ENCODE measurements at places on chromosomes 12 and 14.

DNA sequence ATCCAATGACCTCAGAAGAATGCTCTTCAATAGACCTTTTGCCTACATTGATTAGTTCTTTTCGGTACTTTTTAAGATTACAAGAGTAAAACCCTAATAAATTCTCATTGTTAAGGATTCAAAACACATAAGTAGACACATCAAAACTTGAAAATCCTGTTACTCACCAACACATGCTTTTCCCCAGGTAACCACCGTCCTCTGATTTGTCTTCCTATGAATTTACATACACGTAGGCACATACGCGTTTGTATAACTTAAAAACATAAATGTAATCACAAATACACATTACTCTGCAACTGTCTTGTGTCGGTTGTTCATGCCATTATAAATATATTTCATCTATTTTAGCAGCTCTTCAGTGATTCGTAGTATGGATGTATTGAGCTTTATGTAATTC is 910 bp upstream of the WASHC4 start:
- no peak for DNase-seq

DNA sequence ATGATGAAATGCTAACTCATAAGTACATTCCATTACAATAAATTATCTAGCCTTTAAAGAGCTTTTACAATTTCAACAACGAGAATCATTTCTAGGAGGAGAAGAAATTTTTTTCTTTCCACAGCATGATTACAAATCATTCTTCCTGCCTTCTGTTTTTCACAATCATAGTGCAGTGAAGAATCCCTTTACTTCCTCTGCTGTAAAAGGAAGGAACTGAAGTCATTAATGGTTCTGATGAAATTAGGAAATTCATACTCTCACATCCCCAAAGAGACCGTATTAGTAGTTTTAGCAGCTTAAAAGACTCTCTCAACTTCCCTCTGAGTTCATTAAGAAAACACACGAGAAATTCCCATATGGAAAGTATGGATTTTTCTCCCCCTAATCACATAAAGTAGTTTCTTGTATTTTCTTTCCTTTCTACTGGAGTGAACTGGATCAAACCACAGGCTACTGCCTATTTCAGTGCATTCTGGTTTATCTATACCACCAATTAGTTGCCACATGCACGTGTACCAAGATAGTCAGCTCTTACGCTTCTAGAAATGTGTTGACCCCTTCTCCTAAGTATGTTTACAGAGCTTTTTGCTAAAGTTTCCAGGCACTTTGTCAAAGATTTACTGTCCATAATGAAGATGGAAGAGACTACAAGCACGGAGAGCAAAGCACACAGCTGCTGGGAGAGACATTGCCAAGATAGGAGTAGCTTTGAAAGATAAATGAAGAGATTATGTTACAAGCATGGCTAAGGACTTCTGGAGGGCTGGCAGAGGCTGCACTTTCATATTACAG is 58.9 kb upstream of the KITLG start:
- peak; percentile 32 for DNase-seq

GRCh38 chr12:130922511-130922953 is 31.2 kb upstream of the ADGRD1 start:
- DNase-seq = no peak

GRCh38 chr14:37472906-37473305 is 122.1 kb downstream of the FOXA1 start:
- DNase-seq = no peak

DNA sequence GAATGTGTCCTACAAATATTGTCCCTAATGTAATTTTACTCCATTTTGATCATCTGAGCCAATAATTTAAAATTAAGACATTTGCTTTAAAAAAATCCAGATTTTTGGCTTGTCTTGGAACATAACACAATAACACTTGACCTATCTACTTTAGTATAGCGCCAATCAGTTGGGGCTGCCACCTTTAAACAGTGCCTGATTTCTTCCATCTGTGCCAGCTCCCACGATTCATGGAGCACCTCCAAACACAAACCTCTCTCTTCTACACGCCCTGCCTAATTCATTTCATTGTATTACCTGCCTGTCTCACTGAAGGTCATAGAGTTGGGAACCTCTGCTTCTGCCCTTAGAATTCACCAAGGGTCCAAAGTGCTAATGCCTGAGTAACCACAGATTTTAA is 352.4 kb downstream of the TMEM132D start:
- DNase-seq = no peak

GRCh38 chr12:15852383-15852782 is 29.8 kb upstream of the STRAP start:
- DNase-seq = peak; percentile 26

DNA sequence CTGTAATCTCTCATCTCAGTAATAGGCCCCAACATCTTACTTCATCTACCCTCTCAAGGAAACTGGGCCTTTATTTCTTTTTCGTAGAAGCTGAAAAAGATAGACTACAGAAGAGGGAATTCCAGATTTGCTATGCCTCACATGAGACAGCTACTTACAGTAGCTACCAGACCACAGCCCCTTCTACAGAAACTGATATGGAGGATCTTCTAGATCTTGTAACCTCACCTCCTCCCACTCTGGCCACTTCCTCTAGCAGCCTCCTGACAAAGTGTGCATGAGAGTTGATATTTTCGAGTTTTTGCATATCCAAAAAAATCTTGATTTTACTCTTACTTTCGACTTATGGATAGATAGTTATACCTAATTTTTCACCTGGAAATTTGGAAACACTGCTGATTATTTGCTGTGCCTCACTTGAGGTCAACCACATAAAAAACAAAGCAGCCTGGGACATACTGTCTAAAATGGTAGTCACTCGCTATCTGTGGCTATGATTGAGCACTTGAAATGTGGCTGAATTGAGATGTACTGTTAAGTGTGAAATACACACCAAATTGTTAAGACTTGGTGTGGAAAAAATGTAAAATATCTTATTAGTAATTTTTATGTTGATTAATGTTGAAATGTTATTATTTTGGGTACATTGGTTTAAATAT is 86.3 kb upstream of the NID2 start:
- DNase-seq = no peak

- no peak for DNase-seq
Observed at GRCh38 chr14:23454445-23454856, 15.1 kb upstream of the NGDN start.

DNA sequence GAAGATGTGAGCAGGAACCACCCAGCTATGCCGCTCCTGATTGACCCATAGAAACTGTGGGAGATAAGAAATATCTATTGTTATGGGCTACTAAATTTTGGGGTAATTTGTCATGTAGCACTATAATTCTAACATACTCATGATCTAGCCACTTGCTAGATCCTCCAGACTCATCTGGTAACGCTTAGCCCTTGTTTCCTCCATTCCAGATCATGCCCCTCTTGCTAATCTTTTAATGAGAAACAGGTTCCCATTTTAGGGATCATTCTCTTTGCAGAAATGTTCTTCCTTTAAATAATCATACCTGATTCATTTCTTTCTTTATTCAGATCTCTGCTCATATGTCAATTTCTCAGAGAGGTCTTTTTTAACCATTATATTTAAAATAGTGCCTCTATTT is 3.8 kb upstream of the ARHGDIB start:
- no peak for DNase-seq

DNA sequence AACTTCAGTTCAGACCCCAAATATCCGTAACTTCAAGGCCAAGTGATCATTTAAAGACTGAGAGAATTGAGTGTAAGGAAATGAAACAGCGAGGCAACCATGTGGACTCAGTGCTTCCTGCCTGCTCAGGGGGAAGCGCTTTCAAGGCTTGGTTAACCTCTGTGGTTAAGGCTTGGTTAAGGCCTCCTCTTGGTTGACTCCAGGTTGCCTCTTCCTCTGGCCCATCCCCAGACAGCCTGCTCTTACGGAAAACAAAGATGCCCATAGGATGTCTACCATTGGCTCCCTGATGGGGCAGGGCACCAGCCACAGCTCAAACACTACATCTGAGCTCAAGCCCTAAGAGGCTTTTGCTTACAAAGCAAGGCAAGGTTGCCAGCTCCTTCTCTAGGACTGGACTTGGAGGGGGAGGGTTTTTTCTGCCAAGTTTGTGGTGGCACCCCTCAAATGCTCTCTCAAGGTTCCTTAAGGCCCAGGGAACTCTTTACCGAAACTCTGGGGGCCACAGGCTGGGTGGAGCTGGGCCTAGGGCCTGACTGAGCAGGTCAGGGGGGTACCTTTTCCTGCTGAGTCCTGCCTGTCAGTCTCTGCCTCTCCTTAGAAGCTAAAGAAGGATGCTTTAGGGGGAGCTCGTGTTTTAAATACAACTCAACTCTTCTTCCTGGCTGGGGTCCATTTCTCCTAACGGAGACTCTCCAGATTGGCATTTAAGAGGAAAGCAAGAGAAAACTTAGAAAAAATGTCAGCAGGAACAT is 13.7 kb downstream of the COL2A1 start:
- no peak for DNase-seq

- peak; percentile 59 for DNase-seq
Observed at GRCh38 chr12:44000309-44000952, 164.6 kb downstream of the TMEM117 start.

Data from EL (cell line).